ENCODE measurements at places on chromosomes 1 and 21.

DNA sequence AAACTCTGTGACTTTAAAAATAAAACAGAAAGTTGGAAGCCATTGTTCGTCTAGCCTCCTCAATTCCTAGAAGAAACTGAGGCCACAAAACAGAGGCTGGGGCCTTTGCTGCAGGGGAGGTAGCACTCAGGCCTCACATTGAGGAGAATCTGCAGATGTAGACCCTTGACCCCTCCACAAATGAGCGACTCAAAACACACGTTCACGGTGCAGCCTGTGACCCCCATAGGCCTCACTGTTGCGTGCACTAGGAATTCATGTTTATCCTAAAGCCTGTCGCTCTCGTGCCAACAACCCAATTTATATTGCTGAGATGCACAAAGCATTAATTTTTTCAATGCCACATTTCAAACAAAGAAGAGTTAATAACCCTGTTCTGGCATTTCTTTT, 5.6 kb downstream of the TMEM51 start:
- no peak for DNase-seq

- DNase-seq: no peak
Measured at GRCh38 chr1:101846820-101847219, 149.9 kb downstream of the OLFM3 start.

DNA sequence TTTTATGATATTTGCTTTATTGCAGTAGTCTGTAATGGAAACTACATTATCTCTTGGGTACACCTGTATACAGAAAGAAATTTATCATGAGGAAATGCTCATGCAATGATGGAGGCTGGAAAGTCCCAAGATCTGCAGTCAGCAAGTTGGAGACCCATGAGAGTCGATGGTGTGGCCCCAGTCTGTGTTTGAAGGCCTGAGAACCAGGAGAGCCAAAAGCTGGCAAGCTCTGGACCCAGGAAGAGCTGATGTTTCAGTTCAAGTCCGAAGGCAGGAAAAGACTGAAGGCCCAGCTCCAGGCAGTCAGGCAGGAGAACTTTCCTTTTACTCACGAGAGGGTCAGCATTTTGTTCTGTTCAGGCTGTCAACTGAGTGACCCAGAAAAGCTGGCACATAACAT, 42.2 kb downstream of the B3GALT5 start:
- no peak for DNase-seq

GRCh38 chr1:241396747-241397681, 40.0 kb upstream of the RGS7 start:
- no peak for DNase-seq

DNA sequence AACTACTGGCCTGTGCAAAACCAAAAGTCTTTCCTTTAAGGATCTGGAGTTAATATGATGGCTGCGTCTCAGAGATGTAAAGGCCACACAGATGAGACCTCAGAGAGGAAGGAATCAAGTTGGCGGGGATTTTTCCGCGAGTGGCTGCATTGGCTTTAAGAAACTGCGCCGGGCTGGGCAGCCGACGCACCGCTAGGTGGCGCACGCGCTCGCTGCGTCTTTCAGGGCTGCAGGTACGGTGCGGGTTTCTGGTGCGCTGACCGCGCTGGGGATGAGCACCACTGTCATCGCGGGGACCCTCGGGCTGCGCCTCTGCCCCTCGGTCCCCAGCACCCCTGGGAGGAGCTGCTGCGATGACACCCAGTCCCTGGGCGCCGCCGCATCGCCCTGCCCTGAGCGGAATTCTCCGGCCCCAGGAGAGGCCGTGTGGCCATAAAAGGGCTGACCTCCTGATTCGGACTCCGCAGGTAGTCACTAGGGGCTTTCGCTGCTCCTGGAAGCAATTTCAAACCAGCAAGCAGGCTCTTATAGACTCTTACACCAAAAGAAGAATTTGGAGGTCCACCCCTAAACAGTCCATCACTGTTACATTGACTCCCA, 241.0 kb downstream of the KCNJ6 start:
- peak; percentile 33 for DNase-seq

DNA sequence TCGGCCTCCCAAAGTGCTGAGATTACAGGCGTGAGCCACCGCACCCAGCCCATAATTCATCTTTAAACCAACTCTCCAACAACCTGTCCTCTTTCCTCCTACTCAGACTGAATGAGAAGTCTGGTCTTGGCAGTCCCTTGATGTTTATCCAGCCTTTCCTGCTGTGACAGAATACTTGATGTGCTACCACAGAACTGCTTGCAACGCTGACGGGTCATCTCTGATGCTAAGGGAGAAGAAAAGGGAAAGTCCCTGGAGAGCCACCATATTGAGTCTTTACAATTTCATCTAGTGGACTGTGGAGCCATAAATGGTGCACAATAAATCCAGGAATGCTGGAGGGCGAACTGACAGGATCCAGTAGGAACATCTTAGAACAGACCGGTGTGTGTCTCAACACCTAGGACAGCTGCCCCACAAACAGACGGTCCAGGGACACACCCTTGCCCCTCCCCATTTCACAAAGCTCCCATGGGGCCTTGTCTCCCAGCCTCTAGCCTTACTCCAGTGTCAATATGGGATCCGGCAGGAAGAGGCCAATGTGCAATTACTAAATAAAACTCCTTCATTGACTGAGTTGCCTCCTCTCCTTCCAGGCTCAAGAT, 30.7 kb downstream of the JAK1 start:
- no peak for DNase-seq

GRCh38 chr21:29674343-29674742, 265.5 kb downstream of the GRIK1 start:
- DNase-seq: no peak

DNA sequence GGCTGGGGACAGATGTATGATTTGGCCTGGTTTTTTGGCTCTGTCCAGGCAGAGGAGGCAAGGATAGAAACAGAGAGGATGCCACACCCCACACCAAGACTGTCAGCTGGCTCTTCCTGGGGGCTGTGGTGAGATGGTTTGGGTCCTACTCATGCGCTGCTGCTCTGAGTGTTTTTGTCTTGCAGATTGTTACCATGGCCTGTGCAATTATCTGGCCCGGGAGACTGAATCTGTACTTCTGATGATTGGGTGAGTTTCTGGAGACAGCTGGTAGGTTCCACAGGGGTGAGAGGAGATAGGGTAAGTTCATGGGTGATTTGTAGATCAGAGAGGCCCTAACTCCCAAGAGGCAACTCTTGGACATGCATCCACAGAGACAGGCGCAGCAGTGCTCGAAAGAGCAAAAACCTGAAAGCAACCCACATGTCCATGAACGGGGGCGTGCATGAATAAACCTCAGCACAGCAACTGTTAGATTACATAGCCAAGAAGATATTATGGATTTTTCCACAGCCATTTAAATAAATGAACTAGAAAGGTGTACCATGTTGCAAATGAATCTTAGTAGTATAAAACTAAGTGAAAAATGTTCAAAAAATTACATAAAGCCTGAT, 17.8 kb downstream of the AADACL4 start:
- no peak for DNase-seq

DNA sequence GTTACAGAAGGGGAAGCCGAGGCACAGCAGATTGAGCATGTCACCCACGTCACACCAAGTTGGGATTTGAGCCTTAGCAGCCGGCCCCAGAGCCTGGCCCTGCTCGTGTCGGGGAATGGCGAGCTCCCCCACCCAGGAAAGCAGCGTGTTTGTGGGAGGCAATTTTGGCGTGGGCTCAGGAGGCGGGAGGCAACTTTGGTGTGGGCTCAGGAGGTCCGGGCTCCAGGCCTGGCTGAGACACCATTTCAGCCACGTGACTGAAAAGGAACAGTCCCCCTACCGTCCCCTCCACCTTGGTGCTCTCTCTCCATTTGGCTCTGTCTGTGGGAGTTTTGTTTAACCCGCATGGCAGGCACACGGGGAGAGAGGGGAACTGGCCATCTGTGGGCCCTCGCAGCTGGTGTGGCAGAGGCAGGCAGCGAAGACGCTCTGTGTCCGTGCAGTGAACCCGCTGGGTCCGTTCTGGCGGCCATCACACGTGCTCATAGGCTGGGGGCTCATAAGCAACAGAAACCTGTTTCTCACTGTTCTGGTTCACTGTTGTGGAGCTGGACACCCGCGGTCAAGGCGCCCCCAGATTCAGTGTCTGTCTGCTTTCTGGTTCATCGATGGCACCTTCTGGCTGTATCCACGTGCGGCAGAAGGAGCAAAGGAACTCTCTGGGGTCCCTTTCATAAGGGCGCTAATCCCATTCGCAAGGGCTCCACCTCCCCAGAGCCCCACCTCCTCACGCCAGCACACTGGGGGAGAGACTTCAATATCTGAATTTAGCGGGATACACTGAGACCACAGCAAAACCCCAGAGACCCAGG, 110.2 kb downstream of the CRYAA start:
- DNase-seq: no peak

DNA sequence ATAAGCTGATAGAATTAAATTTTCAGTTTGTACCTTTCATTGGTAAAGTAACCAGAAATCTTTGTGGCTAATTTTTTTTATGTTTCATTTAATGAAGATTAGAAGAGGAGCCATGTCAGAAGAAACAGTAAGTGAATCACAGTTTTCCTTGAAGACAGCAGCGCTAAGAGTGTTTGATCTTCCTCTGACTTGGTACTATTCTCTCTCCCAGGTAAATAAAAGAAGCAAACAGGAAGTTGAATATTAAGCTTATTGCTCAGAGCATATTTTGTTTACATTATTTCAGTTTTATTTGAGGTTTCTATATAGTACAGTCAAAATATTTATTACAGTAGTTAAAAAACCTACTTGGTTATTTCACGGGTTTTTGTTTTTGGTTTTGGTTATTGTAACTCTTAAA, 3.7 kb downstream of the MIGA1 start:
- no peak for DNase-seq

- DNase-seq: no peak
Measured at GRCh38 chr1:17183388-17184160, 21.4 kb upstream of the PADI1 start.

GRCh38 chr21:36127250-36127904, 7.5 kb upstream of the CBR3 start:
- no peak for DNase-seq

- no peak for DNase-seq
Measured at GRCh38 chr1:77513839-77514763, 168.4 kb downstream of the ZZZ3 start.

DNA sequence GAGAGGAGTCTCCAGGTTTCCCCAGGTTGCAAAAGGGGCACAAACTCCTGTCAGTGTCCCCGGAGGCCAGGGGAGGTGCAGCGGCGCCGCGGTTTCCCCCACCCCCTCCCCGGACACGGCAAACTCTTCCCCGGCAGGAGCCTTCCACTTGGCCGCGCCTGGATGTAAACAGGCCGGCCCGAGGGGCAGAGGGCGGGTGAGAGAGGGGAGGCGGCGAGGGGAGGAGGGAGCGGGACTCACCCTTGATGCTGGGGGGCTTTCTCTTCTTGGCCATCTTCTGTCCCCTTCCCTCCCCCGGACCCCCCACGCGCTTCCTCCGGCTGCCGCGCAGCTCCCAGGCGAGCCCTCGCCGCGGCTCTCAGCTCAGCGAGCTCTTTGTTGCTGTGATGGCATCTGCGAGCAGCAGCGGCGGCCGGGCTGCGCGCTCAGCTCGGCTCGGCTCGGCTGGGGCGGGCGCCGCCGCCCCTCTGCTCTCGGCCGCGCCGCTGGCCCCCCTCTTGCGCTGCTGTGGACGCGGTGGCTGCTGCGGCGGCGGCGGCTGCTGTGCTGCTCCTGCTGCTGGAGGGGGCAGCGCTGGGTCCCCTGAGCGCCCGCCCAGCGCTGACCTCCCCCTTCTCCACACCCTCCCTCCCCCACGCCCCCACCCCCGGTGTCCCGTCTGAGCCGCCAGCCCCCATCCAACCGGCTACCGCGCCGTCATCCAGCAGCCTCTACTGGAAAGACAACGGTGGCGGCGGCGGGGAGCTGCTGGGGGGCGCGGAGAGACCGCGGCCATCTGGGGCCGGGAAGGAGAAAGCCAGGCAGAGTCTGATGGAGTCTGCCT, 4.9 kb upstream of the SLC44A5 start:
- peak; percentile 14 for DNase-seq

GRCh38 chr1:110538921-110539320, 19.9 kb upstream of the KCNA10 start:
- no peak for DNase-seq

DNA sequence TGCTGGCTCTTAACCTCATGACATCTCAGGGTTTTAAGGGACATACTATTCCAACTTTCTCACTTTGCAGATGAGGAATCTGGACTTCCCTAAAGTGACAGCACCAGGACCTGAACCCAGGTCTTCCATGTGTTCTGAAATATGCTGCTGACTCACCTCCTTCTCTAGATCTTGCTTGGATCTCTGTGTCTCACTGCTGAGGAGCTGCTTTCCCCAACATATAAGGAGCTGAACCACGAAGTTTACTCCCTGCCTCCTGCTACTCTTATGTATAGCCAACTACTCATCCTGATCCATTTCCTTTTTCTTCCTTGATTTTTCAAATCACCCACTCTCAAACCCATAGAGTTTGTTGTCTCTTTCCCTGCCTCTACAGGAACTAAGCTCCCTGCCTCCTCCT, 38.2 kb downstream of the ALG14 start:
- DNase-seq: no peak

- DNase-seq: no peak
Measured at GRCh38 chr1:22252251-22252650, 109.4 kb upstream of the WNT4 start.

DNA sequence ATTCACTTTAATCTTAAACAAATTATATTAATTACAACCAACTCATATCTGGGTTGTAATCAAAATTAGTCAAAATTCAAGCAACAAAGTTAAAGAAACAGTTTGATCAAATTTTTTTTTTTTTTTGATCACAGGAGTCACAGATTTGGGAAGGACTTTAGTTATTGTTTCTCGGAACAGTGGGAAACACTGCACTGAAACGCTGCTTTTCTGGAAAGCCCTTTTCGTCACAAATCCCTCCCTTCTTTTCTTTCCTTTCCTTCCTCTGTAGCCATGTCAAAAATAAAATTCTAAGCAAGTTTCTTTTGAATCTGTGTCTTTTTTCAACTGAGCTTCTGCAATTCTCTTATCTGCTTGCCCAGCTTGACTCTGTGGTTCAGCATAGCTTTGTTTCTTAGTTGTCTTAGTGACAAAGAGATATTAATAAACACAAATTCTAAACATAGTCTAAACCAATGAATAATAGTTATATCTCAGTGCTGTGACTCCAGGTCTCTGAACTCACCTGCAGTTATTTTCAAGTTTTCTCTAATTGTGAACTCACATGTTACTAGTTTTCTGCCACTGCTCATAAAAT, 53.8 kb downstream of the PTGS2 start:
- DNase-seq: no peak

- DNase-seq: no peak
Measured at GRCh38 chr1:245277276-245277675, 122.5 kb downstream of the KIF26B start.

GRCh38 chr1:222928212-222928611, 113.4 kb downstream of the DISP1 start:
- DNase-seq: no peak

All from T-helper 1 cell (primary cell).